ENCODE measurements at places on chromosomes 16 and 17.

- no peak for DNase-seq
These were observed 59.1 kb upstream of the IRX6 start for GRCh38 chr16:55264949-55265348.

DNA sequence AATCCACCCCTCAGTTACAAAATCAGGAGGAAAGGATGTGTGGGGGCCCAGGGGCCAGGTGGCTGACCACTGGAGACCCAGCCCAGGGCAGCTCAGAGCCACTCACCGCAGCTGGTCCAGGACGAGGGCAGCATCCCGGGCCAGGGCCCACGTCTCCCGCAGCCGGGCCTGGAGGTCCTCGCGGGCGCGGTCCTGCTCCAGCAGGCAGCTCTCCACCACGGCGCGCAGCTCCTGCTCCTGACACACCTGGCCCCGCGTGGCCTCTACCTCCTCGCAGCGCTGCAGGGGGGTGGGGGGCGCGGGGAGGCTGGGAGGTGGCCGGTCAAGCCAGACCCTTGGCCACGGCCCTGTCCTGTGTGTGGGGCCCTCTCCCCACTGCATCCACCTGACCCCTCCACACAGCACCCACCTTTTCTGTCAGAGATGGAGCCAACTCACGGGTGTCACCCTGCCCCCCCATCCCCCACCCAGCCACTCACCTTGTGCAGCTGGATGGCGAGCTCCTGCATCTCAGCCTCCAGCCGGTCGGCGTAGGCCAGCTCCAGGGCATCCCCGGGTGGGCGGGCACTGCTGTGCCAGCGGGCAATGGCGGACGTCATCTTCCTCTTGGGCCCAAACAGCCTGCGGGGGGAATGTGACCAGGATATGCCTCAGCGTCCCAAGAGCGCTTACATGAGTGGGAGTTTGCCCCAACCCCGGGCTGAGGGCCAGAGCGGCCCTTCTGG is 5.1 kb downstream of the NUDT16L1 start:
- no peak for DNase-seq

DNA sequence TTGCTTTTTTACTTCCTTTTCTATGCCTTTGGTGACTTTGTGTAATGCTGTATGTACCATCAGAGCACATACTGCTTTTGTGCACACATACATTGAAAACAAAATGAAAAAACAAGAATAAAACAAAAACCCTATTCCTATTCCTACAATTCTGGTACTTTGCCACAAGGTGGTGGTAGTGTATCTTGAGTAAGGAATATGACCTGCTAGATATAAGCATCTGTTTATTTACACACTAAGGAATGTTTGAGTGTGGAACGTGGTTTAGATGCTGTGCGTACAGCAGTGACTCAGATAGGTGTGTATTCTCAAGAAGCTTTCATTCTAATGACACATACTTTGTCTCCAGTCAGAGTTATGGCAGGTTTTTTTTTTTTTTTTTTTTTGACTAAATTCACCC is 606.2 kb downstream of the WWOX start:
- DNase-seq: no peak

GRCh38 chr17:61247439-61247838 is 152.2 kb upstream of the TBX2 start:
- DNase-seq: no peak

DNA sequence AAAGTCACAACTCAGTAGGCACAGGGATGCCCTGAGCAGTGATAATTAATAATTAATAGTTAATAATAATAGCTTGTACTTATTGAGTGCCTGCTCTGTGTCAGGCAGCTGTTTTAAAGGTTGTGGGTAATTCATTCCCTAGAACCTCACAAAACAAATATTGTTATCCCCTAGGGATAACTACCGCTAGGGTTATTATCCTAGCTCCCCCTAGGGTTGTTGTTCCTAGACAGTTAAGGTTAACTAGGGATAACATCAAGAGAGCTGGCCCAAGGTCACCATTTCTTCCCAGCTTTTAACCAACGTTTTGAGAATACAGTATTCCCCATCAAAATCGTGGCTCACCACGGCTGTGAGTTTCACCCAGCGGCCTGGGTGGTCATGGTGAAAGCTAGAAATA is 180.1 kb downstream of the PRKCB start:
- DNase-seq: no peak

GRCh38 chr17:46928467-46929261 is 5.7 kb downstream of the GOSR2 start:
- DNase-seq: no peak

DNA sequence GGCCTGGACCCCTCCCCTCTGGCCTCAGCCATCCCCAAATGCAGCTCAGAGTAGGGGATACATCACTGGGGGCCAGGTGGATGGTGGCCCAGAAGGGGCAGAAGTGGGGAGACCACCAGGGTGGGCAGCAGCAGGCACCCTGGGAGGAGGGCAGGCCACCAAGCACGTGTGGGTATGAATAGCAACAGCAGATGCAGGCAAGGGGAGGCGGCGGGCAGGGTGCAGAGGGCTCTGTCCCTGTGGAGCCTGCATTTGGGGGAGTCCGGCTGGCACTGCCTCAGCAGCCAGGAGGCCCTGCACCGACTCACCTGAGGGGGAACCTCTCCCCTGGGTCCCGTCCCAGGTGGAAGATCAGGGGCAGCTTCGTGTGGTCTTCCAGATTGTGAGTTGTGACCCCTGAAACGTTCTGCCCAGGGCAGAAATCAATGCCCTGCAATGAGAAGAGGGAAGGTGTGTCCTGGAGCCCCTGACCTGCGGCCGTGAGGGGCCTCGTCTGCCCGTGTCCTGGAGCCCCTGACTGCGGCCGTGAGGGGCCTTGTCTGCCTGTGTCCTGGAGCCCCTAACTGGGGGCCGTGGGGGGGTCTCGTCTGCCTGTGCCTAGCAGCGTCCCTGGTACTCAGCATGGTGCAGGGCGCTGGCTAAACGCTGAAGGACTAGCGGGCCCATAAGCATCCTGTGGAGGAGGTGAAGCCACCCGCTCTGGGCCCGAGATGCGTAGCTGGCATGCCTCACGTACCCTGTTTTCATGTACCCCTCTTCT is 10.7 kb upstream of the APRT start:
- no peak for DNase-seq

DNA sequence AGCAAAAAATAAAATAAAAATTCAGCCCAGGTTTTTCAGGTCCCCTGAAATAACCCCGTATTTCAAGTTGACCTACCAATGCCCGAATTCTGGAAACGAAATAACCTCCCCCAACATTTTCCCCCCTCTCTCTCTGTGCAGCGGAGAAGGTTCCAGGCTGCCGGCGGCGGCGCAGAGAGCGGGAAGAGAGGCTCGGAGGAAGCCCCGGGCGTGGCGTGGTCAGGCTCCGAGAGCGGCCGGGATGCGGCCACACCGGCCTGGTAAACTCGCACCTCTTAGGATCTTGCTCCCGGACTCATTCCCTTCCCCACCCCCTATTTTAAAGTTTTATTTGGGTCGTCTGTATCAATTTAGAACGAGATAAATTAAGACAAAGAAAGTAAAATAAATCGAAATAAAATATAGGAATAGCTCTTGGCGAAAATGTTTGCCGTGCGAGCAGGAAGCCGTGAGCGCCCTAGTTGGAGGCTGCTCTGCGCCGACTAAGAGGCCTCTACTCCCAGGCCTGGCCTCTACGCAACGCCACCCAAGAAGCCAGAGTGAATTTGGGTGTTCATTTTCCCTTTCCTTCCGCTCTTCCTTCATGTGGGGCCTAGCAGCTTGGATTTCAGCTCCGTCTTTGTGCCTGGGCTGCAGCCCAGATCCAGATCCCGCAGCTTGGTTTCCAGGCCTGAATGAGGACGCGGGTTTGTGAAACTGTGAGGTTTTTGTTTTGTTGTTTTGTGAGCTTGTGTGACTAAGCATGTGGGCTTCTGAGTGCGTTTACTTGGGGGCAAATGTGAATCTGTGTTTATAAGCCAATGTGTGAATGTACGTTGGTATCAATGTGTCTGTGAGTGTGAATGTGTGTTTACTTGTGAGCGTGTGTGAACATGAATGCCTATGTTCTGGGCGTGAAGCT is 1.5 kb upstream of the HOXB6 start:
- DNase-seq: no peak

DNA sequence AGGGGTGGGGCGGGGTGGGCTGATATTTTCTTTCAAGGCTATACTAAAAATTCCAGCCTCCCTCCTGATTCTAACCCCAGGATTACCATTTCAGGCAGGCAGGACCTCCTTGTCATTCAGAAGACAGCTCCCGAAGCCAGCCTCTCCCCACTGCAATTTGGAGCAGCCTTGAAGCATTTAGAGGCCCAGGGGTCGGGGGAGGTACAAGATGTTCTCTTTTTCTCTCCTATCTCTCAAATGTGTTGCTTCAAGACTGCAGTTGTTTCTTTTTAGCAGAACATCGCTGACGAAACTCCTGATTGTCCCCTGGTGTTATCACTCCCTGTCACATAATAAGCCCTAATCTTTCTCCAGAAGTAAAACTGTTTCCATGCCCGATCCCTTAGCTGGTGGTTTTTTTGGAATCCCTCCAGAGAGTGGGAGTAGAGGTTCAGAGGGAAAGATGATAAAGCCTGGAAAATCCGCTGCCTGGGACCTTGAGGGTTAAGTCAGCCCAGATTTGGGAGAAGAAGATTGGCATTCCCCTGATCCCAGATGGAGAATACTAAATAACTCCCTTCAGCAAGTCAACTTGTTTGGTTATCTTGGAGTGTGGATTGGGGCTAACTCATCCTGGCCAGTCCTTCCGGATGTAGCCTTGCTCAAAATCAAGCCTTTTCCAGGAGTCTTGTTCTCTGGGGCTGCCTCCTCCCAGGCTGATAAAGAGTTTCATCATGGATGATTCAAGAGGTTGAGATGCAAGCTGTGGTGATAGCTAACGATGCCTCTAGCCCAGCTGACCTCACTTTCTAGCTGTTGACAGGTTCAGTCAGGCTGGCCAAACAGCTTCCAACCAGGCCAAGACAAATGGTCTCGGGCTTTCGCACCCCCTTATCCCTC is 71.3 kb downstream of the SOX9 start:
- DNase-seq: no peak

DNA sequence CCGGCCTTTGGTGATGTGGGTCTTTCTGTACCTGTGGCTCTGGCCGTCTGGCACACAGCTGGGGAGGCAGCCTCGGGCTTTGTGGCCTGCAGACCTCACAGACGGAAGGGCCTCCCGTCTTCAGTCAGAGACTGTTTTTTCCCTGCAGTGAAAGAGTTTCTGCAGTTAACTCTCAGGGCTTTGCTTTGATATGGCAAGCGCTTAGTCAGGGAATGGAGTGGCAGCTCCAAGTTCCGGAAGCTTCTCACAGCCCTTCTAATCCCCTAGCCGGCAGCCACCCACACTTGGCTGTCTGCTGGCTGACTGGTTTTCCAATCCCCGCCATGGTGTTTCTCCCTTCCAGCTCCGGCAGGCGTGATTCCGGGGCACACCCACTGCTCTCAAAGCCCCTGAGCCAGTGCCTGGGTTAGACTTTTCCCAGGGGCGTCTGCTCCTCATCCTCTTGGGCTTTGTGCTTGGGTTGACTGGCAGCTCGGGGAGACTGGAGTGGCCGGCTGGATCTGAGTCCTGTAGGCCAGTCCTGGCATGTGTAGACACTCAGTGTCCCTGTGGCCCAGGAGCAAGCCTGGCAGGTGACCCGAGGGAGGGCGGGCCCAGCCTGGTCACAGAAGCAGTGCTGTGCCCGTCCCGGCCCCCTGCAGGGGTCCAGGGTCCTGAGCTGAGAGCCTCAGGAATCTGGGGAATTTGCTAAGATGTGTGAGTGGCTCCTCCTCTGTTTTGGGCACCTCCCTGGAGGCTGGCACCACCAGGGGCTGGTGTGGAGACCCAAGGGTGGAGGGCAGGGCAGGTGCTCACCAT is 29.9 kb downstream of the BAIAP2 start:
- no peak for DNase-seq

- no peak for DNase-seq
These were observed 3.1 kb downstream of the MINK1 start for GRCh38 chr17:4836221-4836620.

DNA sequence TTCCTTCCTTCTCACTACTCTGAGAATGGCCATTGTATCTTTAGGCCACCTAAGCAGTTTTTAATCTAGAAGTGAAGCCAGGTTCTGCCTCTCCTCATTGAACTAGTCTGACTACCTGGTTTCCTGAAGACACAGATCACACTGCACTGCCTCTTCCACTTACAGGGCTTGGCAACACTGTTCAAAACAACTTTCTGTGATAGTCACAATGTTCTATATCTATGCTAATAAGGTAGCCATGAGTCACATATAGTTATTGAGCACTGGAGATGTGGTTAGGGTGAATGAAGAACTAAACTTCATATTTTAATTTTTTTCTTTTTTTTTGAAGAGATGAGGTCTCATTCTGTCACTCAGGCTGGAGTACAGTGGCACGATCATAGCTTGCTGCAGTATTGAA is 26.9 kb downstream of the RND2 start:
- no peak for DNase-seq

DNA sequence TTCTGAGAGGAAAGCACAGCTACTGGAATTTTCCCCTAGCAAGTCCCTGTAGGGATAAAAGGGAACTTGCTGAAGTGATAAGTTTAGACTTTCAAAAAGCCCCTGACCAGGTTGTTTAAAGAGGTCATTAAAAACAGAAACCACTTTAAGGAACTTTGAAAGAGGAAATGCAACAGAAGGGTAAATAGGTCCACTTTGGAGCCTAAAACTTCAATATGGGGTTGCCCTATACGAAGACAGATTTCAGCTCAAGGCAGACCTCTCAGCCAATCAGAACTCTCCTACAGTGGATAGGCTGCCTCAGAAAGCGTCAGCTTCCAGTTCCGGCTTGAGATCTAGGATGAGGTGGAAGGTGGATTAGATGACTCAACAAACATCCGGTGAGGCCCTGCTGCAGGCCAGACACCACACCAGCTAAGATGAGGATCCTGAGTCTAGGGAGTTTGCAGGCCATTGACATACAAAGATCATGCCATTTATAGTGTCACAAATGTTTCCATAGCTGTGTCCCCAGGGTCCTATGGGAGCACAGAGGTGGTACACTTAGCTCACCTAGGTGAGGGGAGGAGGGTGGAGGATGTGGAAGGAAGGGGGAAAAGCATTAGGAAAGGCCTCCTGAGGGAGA is 7.9 kb upstream of the MFSD6L start:
- no peak for DNase-seq

DNA sequence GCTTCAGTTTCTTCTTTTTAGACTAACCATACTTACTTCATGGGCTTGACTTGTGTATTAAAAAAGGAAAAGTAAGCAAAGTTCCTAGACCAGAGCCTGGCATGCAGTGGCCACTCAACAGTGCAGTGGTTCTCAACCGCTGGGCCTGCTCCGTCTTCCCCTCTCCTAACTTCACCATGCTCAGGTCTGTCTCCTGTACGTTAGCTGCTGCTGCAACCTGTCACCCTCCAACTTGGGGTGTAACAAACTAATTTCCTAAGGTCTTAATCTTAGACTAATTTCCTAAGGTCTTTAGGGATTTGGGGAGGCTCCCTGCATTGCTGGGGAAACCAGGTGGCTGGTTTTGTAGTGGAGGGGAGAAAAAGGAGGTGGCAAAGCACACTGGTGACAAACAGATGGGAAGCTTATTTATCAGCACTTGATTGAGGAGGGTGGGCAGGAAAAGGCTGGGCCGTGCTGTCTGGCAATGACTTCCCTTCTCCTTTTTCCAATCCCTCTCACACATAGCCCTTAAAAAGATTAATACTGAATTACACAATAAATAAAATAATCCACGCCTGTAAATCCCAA is 2.2 kb upstream of the ARL4D start:
- DNase-seq: no peak
